ENCODE measurements at places on chromosomes 4 and X.

GRCh38 chr4:111905511-111905910 lies 239.7 kb upstream of the FAM241A start:
- DNase-seq: no peak

DNA sequence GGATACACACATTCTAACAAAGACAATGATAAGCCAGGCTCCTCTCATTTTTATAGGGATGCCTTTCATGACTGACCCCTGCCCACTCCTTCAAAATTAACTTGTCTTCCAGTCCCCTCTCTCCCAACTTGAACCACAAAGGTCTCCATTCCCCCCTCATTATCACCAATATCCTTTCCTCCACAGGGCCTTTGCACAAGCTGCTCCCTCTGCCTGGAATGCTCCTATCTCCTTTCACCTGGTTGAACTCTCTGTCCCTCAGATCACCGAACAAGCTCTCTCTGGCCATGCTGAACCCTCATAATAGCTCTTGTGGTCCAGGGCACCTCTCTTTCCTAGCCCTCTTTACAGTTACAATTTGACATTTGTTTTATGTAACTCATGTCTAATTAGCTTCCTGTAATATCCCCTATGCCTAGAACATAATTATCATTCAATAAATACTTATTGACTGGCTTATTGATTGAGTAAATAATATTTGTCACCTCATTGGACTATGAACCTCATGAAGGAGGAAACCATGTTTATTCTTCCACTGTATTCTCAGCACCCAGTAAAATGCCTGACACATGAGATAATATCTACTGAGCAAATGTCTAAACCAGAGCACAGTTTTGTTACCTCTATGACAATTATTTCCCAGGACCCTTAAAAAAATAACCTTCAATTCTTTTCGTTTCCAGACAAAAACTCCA lies 266.3 kb upstream of the RASGEF1B start:
- DNase-seq: no peak

GRCh38 chr4:28014469-28014868 lies 1153.8 kb downstream of the STIM2 start:
- no peak for DNase-seq

DNA sequence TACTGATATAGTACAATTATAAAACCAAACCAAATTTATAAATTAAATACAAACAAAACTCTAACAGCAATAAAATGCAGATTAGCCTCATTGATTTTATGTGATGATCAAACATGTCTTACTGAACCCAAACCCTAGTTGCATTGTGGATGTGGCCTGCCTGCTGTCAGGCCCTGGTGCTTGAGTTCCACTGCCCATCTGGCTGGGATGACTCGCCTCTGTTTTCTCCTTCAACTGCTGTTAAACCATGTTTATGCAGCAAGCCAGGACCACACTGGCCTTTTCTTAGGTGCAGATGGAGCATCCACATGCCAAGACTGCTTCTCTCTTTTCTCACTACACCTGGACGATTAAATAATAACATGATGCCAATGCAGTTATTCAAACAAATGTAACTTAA lies 22.6 kb downstream of the NAP1L5 start:
- DNase-seq: no peak

GRCh38 chr4:126800575-126801141 lies 832.1 kb upstream of the INTU start:
- no peak for DNase-seq

GRCh38 chr4:79632114-79632513 lies 224.1 kb upstream of the GK2 start:
- no peak for DNase-seq

DNA sequence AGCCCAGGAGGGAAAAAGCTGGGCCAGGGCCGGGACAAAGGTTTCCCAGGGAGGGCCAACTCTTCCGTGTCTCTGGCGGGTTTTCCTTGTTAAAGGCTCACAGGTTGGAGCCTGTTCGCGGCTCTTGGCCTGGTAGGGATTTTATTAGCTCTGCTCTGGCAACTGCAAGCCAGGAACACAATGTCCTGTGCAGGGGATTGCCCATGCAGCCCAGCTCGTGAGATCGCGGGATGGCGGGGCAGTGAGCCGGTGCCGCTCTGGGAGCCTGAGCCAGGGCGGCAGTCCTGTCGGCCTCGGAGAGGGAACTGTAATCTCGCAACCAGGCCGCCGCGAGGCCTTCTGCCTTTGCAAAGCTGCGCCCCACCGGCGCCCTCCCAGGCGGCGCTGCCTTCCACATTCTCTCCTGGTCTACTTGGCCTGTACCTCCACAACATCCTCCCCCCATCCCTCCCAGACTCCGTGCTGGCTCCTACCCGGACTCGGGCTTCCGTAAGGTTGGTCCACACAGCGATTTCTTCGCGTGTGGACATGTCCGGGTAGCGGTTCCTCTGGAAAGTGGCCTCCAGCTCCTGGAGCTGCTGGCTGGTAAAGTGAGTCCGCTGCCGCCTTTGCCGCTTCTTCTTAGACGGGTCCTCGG lies 2.1 kb downstream of the PITX2 start:
- no peak for DNase-seq

DNA sequence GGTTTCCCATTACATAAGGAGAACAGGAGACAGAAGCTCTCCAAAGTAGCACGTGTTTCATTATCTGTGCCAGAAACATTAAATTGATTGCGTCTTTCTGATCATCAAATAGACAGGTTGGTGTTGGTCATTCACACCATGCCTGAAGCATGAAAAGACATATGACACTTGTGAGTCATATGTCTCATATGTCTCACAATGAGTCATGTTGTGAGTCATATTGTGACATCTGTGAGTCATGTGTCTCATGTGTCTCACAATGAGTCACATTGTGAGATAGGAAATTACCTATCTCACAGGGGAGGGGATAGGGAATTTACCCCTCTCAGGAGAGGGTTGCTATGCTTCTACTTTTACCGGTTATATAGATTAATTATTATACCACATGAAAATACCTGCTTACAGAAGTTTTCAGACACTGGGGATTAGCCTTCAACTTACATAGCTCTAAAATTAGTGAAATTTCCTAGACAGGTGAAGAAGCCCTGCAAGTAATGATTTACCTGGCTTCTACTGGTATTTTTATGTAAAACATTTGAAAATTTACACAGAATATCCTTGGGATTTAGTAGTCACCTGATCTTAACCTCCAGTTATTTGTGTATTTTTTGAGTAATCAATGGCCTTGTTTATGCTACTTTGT lies 80.8 kb downstream of the NPFFR2 start:
- DNase-seq: no peak

Measured in NCI-H2081 treated with DMSO at 0.1 percent for 48 hours (cell line).